ENCODE measurements at places on chromosomes 5 and 9. TPM values are rescaled to one million over a fixed set of nuclear protein-coding genes. Genes with fewer than 3 reads are reported as not detected.

Gene ITGA2
- total RNA-seq, result 36.1 TPM

Gene CTXN3
- not detected for total RNA-seq

Gene ACTBL2
- total RNA-seq, result not detected

Gene GRIN1
- total RNA-seq, result 0.49 TPM

Gene PPP3R2
- not detected for total RNA-seq

Gene IL5
- not detected for total RNA-seq

Gene KIF4B
- not detected for total RNA-seq

Gene RNF183
- total RNA-seq, result 0.88 TPM

Gene SREK1
- total RNA-seq, result 51.6 TPM

Gene SLC22A4
- 10.9 TPM for total RNA-seq

Gene SVEP1
- 38.9 TPM for total RNA-seq

Gene NNT
- 96.9 TPM for total RNA-seq

Gene EFNA5
- 18.4 TPM for total RNA-seq

All from lung (tissue), 17 donors.